ENCODE measurements at places on chromosomes 1 and 21.

GRCh38 chr1:200880212-200880611, 7.4 kb downstream of the GPR25 start:
- DNase-seq, result no peak

DNA sequence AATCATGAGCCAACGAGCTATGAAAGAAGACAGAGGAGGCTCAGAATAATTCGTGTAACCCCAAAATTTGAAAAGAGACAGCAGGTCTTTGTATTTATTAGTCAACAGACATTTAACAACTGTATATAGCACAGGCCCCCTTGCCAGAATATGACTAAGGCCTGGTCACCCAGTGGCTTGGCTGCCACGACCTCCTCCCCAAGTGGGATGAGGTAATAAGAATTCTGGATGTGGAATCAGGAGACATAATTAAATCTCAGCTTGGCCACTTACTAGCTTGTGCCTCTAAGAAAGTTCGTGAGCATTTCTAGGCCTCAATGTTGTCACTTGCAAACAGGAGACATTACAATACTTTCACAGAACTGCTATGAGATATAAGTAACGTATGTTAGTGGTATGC, 134.2 kb upstream of the TNFSF4 start:
- no peak for DNase-seq

DNA sequence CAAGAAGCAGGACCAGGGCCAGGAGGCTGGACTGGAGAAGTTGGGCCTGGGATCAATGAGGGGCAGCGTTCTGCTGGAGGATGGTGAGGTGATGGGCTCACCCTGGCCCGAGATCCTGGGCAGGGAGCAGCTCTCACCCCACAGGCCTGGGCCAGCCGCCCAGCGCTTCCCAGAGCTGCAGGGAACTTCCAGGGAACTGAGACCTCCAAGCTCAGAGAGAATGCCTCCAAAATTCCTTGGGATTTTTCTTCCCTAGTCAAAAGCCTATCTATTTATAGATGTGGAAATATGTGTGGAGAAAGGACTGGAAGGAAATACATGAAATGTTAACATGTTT, 121.2 kb downstream of the SPSB1 start:
- DNase-seq, result no peak

DNA sequence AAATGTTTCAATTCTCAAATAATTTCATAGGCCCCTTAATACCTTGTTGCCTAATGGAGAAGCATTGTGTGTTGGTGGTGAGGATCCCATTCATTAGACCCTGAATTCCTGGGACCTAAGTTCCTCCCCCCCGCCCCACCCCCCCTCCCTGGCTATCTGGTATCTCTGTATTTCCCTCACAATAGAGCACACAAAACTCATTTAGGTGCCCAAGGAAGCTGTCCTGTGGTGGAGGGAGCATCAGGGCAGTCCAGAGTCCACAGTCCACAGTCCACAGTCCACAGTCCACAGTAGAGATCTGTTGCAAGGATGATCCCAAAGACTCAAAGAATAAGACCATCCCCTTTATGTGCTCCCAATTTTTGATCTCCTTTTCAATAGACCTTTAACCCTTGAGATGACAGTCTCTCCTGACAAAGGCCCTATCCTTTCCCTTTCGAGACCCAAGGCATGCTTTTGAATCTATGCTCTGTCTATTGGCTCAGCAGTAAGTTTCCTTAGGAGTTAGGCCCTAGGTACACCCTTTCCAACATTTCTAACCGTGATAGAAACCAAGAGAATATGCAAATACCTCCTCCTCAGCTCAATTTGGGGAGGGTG, 123.9 kb downstream of the ZBTB18 start:
- DNase-seq, result no peak

DNA sequence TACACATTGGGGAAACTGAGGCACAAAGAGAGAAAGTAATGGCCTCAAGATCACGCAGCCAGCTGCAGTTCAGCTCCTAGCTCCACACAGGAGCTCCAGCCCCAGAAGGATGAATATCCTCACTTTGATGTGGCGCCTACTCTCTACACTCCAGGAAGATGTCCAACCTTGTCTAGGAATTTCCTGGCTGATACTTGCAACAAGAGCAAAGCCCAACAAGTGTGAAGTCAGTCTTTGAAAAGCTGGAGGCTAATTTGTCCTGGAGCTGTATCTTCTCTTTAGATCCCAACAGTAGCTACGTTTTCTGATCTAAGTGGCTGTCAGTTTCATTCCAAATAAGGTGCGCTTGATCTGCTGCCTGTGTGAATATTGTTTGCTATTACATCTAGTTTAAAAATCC, 344.9 kb downstream of the PTPRU start:
- DNase-seq, result no peak

- no peak for DNase-seq
Observed at GRCh38 chr1:24915816-24916602, 14.1 kb downstream of the RUNX3 start.

- DNase-seq, result no peak
Observed at GRCh38 chr1:156481527-156481926, 19.0 kb downstream of the MEF2D start.

DNA sequence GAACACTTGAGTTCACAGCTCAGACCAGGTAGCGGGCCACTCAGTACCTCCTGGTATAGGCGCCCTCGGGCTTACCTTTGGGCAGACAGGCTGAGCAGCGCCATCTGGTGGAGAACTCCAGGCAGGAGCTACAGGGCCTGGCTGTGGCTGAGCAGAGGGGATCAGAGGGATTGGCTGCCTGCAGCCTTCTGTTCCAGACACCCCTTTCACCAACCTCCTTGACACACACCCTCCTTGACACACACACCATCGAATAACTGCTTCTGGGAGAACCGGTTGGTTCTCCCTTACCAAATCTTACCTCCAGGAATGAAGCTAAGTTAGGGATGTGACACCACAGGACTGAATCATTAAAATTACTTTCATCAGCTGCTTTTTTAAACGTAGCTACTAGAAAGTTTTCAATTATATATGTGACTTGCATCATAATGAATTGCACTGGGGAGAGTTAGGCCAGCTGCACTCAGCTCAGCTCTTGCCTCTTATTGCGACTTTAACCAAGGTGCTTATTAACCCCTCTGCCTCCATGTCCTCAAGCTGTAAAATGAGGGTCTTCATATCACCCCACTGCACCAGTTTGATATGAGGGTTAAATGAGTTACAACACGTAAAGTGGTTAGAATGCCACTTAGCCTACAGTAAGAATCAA, 6.6 kb downstream of the LIN28A start:
- DNase-seq, result peak; percentile 80

DNA sequence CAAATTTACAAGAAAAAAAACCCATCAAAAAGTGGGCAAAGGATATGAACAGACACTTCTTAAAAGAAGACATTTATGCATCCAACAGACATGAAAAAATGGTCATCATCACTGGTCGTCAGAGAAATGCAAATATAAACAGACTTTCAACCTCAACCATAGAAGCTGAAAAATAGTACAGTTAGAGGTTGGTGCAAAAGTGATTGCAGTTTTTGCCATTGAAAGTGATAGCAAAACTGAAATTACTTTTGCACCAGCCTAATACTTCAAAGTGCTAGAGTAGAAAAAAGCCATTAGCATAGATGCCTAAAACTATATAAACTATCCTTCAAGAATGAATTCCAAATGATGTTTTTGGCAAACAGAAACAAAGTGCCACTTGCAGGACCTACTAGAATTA, 365.8 kb upstream of the DPYD start:
- DNase-seq, result no peak

DNA sequence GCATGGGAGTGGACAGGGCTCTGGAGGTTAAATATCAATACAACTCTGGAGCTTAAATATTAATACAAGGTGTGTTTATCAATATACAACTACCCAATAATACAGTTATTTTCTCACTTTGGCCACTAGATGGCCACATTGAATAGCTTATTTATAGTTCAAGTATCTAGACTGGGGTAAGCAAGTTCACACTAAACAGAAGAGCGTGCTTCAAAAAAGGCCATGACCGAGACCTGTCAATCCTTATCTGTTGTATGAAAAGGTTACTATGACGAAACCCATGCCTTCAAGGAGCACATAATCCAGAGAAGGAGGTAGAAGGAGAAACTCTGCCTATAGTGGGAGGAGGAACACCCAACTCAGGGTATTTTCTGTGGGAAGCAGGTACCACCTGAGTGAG, 29.1 kb downstream of the CHML start:
- DNase-seq, result peak; percentile 56

DNA sequence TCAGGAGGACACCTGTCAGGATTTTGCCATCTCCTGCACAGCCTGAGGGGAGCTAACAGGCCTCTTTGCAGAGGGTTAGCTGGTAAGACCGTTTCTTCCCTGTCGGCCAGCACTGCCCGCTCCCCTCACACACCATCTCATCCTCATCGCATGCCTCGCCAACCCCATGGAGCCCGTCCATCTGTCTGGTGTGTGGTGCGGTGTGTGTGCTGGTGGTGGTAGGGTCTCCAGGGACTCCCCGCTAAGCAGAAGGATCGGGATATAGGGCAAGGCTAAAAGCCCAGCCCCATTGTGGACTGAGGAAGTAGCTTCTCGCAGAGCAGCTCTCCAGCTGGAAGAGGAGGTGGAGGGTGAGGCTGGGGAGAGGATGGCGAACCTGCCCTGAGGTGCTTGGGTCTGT, 6.8 kb upstream of the SFN start:
- no peak for DNase-seq

DNA sequence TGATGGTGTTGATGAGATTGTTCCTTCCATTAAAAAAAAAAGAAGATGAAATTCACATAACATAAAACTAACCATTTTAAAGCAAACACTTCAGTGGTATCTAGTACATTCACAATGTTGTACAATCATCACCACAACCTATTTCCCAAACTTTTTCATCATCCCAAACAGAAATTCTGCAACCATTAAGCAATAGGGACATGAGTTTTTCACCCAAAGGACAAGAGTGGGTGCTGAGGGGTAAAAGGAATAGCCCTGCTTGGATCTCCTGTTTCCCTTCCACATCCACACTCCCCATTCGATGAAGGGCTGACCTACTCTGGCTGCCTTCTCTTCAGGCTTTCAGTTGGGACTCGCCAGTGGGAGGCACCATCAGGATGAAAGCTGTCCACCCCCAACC, 59.3 kb downstream of the SLC9A1 start:
- no peak for DNase-seq

- DNase-seq, result no peak
Observed at GRCh38 chr1:40532062-40532389, 589 bp downstream of the ZNF684 start.

DNA sequence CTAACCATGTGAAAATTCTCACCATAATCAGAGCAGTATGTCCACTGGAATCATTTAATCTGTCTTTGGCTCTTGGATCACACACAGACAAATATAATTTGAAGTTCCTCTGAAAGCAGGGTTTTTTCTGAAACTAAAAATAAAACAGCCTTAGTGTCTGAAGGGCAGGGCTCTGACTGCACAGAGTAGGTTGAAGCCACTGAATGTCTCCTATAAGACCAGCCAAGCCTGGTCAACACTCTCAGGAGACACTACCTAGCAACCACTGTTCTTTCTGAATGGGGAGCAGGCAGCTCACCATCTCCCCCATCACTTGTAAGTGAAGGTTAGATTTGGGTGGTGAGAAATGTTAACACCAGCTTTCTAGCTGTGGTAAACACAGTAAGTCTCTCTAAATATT, 16.1 kb upstream of the TMEM183A start:
- no peak for DNase-seq

GRCh38 chr1:148318123-148318903, 164.8 kb downstream of the PPIAL4G start:
- DNase-seq, result no peak

DNA sequence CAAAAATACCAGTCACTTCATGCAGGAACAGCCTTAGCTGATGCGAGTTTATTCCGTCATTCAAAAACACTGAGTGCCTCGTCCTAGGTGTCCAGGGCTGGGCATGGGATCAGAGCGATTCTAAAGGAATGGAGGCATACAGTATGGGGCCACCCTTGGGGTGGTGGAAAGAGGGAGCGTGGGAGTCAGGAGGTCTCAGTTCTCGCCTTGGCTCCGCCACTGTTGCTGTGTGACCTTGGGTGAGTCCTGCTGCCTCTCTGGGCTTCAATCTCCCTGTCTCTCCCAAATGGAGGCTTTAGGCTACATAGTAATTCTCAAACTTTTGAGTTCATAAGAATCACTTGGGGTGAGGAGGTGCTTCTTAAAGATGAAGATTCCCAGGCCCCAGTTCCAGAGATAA, 44.0 kb downstream of the OPRD1 start:
- DNase-seq, result no peak

Measured in HCT116 (cell line).